ENCODE measurements at places on chromosomes 5 and 9. TPM values are rescaled to one million over a fixed set of nuclear protein-coding genes. Genes with fewer than 3 reads are reported as not detected.

The TMEM252 gene
- total RNA-seq, result not detected

- no peaks in the 10 kb centered on the region for H3K27me3 ChIP-seq
- H3K36me3 ChIP-seq, result peaks cover 23% of the 10 kb centered on the region
- peak overlapping the region; percentile 93 for H3K4me3 ChIP-seq
- H3K27ac ChIP-seq, result peak overlapping the region; percentile 90
- peaks cover 25% of the 10 kb centered on the region for H3K4me1 ChIP-seq
- no peak for DNase-seq
Observed at GRCh38 chr5:98927242-98927988, 1.4 kb downstream of the CHD1 start.

- H3K36me3 ChIP-seq, result no peaks in the 10 kb centered on the region
- H3K27me3 ChIP-seq, result no peaks in the 10 kb centered on the region
- no peaks in the 10 kb centered on the region for H3K4me1 ChIP-seq
- H3K27ac ChIP-seq, result no peak overlapping the region
- H3K4me3 ChIP-seq, result no peak overlapping the region
Observed at GRCh38 chr9:30382271-30382670, 2002.2 kb upstream of the ACO1 start.

- H3K27me3 ChIP-seq, result no peaks in the 10 kb centered on the region
- no peaks in the 10 kb centered on the region for H3K36me3 ChIP-seq
- H3K27ac ChIP-seq, result no peak overlapping the region
- H3K4me3 ChIP-seq, result no peak overlapping the region
Observed at GRCh38 chr9:2125906-2126305, 110.8 kb downstream of the SMARCA2 start.

DNA sequence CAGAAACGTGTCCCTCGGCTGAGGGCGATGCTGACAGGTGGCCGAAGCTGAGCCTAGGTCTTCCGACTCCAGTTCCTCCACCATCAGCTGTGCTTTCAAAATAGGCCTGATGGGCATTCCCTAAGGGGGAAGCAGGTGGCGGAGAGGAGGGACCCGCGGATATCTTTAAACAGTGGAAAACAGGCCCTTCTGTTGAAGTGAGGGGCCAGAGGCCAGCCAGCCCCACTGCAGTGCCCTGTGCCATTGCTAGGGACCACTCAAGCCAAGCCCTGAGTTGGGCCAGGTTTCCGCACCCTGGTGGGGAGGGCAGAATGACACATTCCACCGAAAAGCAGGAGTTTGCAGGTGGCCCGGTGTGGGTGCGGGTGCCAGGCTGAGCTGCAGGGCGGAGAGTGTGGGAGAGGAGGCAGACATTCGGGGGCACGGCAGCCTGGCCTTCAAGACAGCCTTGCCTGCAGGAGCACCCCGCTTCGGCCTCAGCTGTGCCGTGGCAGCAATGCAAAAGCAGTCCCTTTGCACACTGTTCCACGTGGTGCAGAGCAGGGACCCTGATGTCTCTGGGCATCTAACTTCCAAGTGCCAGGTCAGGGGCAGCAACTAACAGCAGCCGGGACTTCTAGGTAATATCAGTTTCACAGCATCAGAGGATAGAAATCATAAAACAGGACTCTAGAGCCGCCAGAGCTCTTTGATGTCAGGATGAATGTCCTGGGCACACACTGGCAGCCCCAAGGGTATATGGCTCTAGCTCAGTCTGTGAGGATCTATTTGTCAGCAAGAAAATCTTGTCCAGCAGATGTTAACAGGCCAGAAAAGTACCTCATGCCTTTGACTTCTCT, 17.2 kb downstream of the HNRNPH1 start:
- H3K27ac ChIP-seq, result no peak overlapping the region
- no peaks in the 10 kb centered on the region for H3K4me1 ChIP-seq
- no peak overlapping the region for H3K4me3 ChIP-seq

DNA sequence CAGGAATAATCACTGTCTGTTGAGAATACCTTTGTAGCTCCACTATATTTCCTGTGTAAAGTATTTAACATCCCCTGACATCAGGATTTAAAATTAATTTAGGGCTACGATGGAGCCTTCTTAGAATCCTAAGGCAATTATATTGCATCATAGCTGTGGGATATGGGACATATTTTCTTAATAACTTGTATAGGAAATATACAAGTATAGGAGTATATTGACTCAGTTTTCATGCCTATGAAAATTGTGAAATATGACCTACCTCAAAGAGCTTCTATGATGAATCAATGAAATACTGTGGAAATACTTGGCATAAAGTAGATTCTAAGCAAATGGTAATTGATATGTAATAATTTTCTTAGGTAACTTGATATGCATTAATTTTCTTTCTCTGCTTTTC, 221.0 kb upstream of the KLF4 start:
- no peaks in the 10 kb centered on the region for H3K4me1 ChIP-seq
- H3K36me3 ChIP-seq, result no peaks in the 10 kb centered on the region
- no peak for DNase-seq
- H3K4me3 ChIP-seq, result no peak overlapping the region

DNA sequence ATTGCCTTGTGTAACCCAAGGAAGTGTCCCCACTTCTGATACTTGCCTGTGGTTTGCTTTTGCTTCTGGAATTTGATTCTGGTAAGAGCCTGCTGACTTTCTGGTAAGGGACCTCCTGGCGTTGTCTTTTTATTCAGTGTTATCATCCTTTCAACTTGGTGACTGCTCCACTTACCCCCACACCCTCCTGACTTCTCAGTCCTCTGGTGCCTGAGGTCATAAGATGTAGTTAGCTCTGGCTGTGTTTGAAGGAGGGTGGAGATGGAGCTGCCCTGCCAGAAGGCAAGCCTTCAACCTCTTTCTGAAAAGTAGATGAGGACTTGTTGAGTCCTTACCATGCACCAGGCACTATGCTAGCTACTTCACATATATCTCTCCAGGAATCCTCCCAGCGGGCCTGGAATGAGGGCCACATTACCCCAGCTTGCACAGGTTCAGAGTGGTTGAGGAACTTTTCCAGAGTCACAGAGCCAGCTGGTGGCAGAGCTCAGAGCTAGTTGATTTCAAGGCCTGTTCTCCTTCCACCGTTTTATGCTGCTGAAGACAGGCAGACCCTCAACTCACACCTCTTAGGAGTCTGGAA, 45.2 kb upstream of the PITX1 start:
- H3K27ac ChIP-seq, result no peak overlapping the region
- peaks cover 22% of the 10 kb centered on the region for H3K27me3 ChIP-seq
- H3K36me3 ChIP-seq, result no peaks in the 10 kb centered on the region
- H3K4me3 ChIP-seq, result no peak overlapping the region

Data from WTC11 (cell line).